ENCODE measurements at places on chromosomes 13 and 19. TPM values are rescaled to one million over a fixed set of nuclear protein-coding genes. Genes with fewer than 3 reads are reported as not detected.

DNA sequence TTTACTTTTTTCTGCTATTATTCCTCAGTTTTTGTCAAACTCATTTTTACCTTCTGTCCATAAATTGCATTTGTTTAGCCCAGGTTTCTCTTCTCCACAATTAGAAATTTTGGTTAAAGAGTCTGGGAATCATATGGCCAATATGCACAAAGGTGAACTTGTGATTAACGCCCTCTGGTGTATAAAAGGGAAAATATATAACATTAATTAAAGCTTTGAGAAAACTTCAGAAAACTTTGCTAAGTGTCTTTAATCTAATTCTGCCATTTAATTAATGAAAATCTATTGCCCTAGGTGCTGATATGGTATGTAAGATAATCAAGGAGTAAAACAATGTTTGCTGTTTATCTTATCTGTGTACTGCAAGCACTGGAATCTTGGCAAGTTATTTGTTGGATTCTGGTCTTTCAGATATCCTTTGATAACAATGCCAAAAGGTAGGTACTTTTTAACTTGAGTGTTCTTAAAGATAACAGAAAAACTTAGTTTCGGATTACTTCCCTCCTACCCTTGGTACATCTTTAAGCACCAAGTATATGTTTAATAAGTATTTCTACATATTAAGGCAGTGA lies 402.6 kb downstream of the SUCLA2 start:
- DNase-seq, result peak; percentile 12

- DNase-seq, result peak; percentile 1
These were observed 92.9 kb upstream of the SGCG start for GRCh38 chr13:23087880-23088279.

GRCh38 chr13:37700887-37701286 lies 102.3 kb upstream of the POSTN start:
- DNase-seq, result peak; percentile 23

DNA sequence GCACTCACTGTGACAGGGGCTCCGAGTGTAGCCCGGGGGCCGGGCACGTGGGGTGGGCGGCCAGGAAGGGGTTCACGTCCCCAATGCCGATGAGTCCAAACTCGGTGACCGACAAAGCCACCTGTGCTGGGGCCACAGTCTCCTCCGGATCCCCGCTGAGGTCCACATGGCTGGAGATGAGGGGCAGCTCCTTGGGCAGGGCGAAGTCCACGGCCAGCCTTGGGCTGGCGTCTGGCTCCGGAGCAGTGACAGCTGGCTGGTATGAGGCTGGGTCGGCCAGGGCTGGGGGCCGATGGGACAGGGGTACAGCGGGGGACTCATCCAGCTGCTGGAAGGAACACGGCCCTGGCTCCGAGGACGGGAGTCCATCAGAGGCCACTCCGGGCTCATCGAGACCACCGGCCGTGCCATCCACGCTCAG lies 15.9 kb upstream of the PLPP2 start:
- no peak for DNase-seq

- no peak for DNase-seq
These were observed 10.2 kb downstream of the C2CD4C start for GRCh38 chr19:398719-399118.

GRCh38 chr19:55611983-55612645 lies 6.7 kb downstream of the ZNF865 start:
- no peak for DNase-seq

DNA sequence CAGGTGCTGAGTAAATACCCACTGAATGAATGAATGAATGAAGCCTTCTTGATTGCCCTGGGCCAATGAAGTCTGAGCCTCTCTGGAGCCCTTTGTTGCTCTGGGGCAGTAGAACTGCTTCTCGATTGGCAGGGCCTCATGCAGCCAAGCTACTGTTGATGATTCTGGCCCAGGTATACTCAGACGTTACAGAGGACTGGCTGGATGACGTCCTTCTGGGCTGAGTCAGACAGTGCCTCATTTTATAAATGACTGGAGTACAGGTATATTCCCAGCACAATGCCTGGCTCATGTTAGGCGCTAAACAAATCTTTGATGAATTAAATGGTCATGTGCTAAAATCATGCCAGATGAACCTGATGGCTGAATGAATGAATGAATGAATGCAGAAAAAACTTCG lies 243.8 kb upstream of the MAB21L1 start:
- no peak for DNase-seq

DNA sequence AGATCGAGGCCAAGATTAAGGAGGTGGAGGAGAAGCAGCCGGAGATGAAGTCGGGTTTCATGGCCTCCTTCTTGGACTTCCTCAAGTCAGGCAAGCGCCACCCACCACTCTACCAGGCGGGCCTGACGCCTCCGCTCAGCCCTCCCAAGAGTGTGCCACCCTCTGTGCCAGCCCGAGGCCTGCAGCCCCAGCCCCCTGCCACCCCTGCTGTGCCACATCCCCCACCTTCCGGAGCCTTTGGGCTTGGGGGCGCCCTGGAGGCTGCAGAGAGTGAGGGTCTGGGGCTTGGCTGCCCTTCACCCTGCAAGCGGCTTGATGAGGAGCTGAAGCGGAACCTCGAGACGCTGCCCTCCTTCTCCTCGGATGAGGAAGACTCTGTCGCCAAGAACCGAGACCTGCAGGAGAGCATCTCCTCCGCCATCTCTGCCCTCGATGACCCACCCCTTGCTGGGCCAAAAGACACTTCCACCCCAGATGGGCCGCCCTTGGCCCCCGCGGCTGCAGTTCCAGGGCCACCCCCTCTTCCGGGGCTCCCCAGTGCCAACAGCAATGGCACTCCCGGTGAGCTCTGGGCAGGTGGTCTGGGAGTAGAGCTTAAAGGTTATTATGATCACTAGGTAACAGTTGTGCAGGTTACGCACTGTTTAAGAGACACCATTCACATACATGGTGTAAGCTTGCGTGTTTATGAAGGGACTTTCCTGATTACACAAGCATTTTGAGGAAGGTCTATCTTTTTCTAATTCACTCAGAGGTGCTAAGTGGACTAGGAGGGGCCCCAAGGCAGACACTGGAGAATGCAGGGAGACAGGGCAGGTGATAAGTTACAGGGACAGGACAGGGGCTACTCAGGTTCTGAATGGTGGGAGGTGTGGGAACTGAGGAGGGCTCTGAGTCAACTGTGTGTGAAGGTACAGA lies 8.7 kb downstream of the PRR12 start:
- DNase-seq, result no peak

GRCh38 chr13:79593641-79594275 lies 112.8 kb downstream of the NDFIP2 start:
- DNase-seq, result peak; percentile 31

DNA sequence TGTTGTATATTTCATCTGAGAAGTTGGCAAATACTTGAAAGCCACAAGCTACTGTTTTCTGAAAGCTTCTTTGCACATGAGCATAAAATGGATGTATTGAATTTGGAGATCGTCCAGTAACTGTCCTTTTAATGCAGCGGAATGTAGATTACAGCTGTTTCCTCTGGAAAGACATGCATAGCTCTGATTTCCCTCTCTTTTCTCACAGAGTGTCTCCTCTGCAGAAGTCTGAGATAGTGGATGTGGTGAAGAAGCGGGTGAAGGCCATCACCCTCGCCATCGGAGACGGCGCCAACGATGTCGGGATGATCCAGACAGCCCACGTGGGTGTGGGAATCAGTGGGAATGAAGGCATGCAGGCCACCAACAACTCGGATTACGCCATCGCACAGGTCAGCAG lies 283.0 kb downstream of the SHISA2 start:
- DNase-seq, result peak; percentile 31

DNA sequence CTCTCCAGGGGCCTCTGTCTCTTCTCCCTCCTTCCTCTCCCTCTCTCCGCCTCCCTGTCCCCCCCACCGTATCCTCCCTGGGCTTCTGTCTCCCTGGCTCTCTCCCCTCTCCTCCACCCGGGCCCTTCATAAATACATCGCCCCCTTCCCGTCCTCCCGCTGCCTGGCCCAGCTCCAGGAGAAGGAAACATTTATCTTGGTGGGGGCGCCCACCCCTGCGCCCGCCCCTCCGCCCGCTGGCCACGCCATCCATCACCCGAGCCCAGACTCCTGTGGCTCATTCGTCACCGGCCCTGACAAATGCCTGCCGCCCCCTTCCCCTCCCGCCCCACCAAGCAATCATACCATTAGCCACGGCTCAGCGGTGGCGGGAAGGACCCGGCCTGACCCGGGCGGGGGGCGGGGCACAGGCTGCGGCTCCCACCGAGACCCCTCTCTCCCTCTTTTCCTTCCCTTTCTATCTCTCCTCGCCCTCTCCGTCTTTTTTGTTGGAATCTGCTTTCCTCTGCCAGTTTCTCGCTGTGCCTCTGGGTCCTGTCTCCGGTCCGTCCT lies 2.6 kb upstream of the MEIS3 start:
- peak; percentile 49 for DNase-seq

The NLRP9 gene
- polyA plus RNA-seq, result not detected

The B3GNT3 gene
- not detected for polyA plus RNA-seq

The IZUMO2 gene
- not detected for polyA plus RNA-seq

The NKPD1 gene
- polyA plus RNA-seq, result 0.01 TPM

Data from fibroblast of lung (primary cell).